ENCODE measurements at places on chromosomes 7 and 10. TPM values are rescaled to one million over a fixed set of nuclear protein-coding genes. Genes with fewer than 3 reads are reported as not detected.

DNA sequence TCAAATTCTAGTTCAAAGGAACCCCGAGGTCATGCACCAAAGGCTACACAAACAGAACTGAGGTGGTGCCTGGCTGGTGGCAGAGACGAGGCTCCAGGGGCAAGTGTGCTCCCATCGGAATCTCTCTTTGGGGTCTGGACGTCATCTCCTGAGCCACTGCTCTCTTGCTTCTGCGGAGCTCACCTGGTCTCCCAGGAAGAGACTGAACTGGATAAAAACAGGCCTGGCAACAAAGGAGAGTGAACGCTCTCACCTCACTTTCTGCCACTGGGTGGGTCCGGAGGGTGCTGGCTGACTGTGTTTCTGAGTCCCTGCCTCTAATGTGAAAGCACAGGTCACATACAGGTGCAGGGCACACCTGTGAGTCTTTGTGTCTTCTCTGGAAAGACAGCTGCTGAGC lies 22.4 kb downstream of the VIPR2 start:
- no peak for DNase-seq

GRCh38 chr7:16268821-16269768 lies 152.2 kb downstream of the CRPPA start:
- no peak for DNase-seq

GRCh38 chr7:128833148-128833945 lies 3.1 kb downstream of the FLNC start:
- DNase-seq = no peak

GRCh38 chr7:42491106-42491505 lies 254.1 kb upstream of the GLI3 start:
- DNase-seq = no peak

Gene EMX2
- not detected for polyA plus RNA-seq

- DNase-seq = no peak
Observed at GRCh38 chr10:23435378-23435777, 3.5 kb upstream of the OTUD1 start.

Gene AKR1B15
- polyA plus RNA-seq = not detected

DNA sequence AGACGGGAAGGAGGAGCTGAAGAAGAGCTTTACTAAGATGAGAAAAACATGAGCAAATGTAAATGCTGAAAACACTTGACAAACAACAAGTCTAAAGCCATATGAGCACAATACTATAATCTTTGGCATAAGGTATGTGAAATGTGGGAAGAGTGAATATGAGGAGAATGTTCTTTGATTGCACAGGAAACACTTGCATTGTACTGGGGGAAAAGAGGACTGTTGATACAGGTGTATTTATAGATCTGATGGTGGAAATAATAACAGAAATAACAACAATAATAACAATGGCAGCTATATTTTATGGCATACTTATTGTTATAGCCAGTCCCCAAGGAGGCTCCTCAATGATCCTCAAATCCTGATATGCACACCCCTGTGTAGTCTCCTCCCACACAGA lies 23.0 kb downstream of the ARHGAP12 start:
- no peak for DNase-seq

Gene PNPLA8
- polyA plus RNA-seq = 14.7 TPM

GRCh38 chr7:80410081-80410480 lies 101.8 kb downstream of the GNAT3 start:
- DNase-seq = no peak

All from GM12878 (cell line).